Tracheal epithelial cell (primary cell): ENCODE measurements at places on chromosomes 4 and X. TPM values are rescaled to one million over a fixed set of nuclear protein-coding genes. Genes with fewer than 3 reads are reported as not detected.

KDR gene
- 0.43 and 1.2 TPM in 2 replicates for total RNA-seq

CORIN gene
- under 0.01 and 0.64 TPM in 2 replicates for total RNA-seq

TASL gene
- not detected in 2 replicates for total RNA-seq

CYSLTR1 gene
- total RNA-seq: 0.21 TPM in 1 of 2 replicates, not detected in the other

ZNF185 gene
- 74.7 and 178 TPM in 2 replicates for total RNA-seq

FAM9C gene
- total RNA-seq: not detected in 2 replicates

MMRN1 gene
- 1.5 and 2.2 TPM in 2 replicates for total RNA-seq

CXCL6 gene
- total RNA-seq: 0.21 and 30.8 TPM in 2 replicates

NOCT gene
- 6.6 and 62.4 TPM in 2 replicates for total RNA-seq

ARHGAP6 gene
- total RNA-seq: 0.21 and 0.48 TPM in 2 replicates

PLXNA3 gene
- 11.3 TPM in 2 replicates for total RNA-seq

ZNF157 gene
- 0.24 TPM in 1 of 2 replicates, not detected in the other for total RNA-seq

RRH gene
- total RNA-seq: 0.21 TPM in 1 of 2 replicates, not detected in the other

TSPAN7 gene
- total RNA-seq: under 0.01 and 1.3 TPM in 2 replicates

OPHN1 gene
- total RNA-seq: 3.0 and 4.8 TPM in 2 replicates

CXXC4 gene
- under 0.01 TPM in 2 replicates for total RNA-seq

TMSB15B gene
- total RNA-seq: 0.64 and 7.2 TPM in 2 replicates

GPR82 gene
- not detected in 2 replicates for total RNA-seq

ZFYVE28 gene
- 1.9 and 3.8 TPM in 2 replicates for total RNA-seq

KLHL8 gene
- 7.5 and 11.3 TPM in 2 replicates for total RNA-seq

CXCL3 gene
- total RNA-seq: 0.64 and 4.1 TPM in 2 replicates

FRMD7 gene
- total RNA-seq: not detected in 2 replicates

PLAC8 gene
- total RNA-seq: 0.48 and 2.3 TPM in 2 replicates

RPS6KA6 gene
- total RNA-seq: 2.2 and 3.2 TPM in 2 replicates

CSAG1 gene
- not detected in 2 replicates for total RNA-seq

SNX25 gene
- total RNA-seq: 21.5 and 27.0 TPM in 2 replicates

P2RY8 gene
- not detected in 2 replicates for total RNA-seq

UGT2B7 gene
- total RNA-seq: 0.21 and 27.7 TPM in 2 replicates

POU4F2 gene
- not detected in 2 replicates for total RNA-seq

DCAF12L2 gene
- total RNA-seq: 0.24 TPM in 1 of 2 replicates, not detected in the other

FAM9B gene
- total RNA-seq: not detected in 2 replicates

PNMA5 gene
- total RNA-seq: not detected in 2 replicates

IL3RA gene
- total RNA-seq: not detected in 2 replicates

OTC gene
- total RNA-seq: not detected in 2 replicates

SSX4 gene
- total RNA-seq: not detected in 2 replicates

FAM53A gene
- total RNA-seq: 1.9 and 3.6 TPM in 2 replicates

XG gene
- 0.85 and 1.9 TPM in 2 replicates for total RNA-seq

BEX4 gene
- 12.8 and 22.7 TPM in 2 replicates for total RNA-seq

NAP1L3 gene
- 0.24 TPM in 1 of 2 replicates, not detected in the other for total RNA-seq

MGAT4D gene
- total RNA-seq: not detected in 2 replicates

CLRN2 gene
- total RNA-seq: not detected in 2 replicates

ATP2B3 gene
- not detected in 2 replicates for total RNA-seq

OTUD4 gene
- 21.9 and 23.7 TPM in 2 replicates for total RNA-seq

MAPK10 gene
- 2.2 and 7.0 TPM in 2 replicates for total RNA-seq

FHIP1A gene
- total RNA-seq: 25.2 and 44.8 TPM in 2 replicates

BTC gene
- 0.64 and 3.1 TPM in 2 replicates for total RNA-seq

MAB21L2 gene
- not detected in 2 replicates for total RNA-seq

UCP1 gene
- under 0.01 TPM in 1 of 2 replicates, not detected in the other for total RNA-seq

PITX2 gene
- not detected in 2 replicates for total RNA-seq

AMTN gene
- total RNA-seq: 0.85 and 1.9 TPM in 2 replicates
